ENCODE measurements at places on chromosomes 2 and 18.
A peak's percentile ranks its signal among the peaks of the same experiment; 100 is the strongest.

DNA sequence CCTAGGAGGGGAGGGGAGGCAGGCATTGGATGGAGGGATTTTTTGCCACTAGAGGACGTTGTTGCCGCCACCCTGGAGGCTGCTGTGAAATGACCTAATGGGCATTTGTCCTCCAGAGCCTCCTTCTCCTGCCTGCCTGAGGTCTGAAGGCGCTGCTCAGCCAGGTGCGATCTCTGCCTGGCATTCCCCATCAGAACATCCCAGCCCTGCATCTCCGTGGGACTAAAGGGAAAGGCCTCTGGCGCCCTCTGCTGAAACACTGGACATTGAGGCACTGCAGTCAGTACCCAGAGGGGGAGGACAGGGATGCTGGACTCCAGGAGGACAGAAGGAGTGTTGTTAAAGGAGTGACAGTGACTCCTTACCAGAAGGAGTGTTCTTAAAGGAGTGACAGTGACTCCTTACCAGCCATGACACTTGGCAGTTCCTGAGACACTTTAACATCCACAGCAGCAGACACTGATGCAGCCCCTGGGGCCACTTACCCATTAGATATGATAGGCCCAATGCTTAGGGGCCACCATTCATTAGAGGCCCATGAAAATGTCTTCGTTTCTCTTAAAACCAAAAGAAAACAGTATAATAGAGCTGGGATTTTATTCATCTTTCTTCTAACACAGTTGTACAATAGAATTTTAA, 17.0 kb downstream of the THNSL2 start:
- peak; percentile 47 for DNase-seq

DNA sequence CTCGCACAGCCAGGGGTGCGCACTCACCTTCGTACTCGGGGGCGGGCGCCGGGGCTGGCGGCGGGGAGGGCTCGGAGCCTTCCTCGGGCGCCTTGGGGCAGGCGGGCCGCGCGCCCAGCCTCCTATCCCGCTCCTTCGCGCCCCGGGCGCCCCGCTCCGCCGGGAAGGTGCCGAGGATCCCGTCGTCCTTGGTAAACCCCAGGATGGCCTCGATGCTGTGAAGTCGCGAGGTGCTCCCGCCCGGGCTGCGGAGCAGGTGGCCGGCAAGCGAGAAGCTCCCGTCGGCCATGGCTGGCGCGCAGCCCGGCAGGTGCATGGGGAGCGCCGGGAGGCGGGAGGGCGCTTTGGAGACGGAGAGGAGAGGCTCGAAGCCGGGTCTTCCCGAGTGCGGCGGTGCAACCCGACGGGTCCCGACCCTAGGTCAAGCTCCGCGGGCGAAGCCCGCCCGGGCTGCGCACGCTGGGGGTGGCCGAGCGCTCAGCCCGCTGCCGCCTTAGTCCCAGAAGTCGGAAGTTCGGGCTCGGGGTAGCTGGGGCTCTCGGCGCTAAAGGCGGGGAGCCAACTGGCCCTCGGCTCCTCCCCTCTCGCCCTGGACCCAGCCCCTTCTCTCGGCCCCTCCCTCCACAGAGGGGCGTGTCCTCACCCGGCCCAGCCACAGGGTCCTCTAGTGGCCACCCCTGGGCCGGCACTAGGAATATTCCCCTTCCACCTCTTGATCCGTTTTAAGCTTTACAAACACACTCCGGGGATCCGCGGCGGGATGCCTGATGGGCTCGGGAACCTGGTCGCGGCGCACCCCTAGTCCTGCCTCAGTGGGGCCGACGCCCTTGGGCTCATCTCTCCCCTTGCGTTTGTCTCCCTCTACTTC, at the start of gene RAX:
RAX (minus strand) TSS at position 564 of the 868 bp plus-strand sequence; CDS start at position 316, 248 bp downstream.
- DNase-seq, result peak; percentile 5

DNA sequence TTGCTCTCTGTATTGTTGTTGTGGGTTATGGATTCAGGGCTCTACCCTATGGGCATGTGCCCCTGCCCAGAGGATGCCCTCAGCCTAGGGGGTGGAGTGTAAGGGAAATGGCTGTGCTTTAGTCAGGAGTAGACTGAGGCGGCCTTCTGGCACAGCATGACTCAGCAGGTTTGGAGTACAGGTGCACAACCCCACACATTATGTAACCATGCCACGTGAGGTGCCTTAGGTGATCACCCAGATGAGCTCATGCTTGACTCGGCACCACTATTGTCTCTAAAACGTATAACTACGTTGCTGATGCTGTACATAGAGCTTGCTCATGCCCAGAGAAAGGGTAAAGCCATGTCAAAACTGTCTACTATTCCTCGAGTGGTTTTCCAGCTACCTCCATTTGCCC, 48.3 kb upstream of the ZC3H15 start:
- DNase-seq, result no peak

GRCh38 chr18:75216212-75216910, 5.8 kb downstream of the TSHZ1 start:
- peak; percentile 62 for DNase-seq

DNA sequence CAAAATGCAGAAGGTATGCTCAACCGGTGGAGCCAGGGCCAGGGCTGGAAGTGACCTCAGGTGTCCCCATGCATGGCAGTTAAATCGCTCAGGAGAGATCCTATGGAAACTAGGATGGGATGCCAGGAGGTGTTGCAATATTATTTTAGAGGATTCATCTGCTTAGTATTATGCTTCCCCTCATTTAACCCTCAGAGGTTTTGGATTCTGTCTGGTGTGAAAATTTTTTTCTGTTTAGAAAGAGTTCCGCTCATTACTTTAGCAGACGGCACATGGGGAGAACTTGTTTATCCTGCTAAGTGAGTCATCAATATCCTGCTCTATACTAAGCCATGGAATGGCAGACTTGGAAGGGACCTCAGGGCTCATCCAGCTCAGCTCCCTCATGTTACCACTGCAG, 42.5 kb downstream of the TRIB2 start:
- no peak for DNase-seq

GRCh38 chr2:224546926-224547325, 38.2 kb downstream of the CUL3 start:
- DNase-seq, result no peak

GRCh38 chr2:25567406-25567805, 106.0 kb downstream of the DTNB start:
- DNase-seq, result peak; percentile 78

GRCh38 chr18:73150199-73150598, 282.4 kb upstream of the NETO1 start:
- DNase-seq, result no peak

DNA sequence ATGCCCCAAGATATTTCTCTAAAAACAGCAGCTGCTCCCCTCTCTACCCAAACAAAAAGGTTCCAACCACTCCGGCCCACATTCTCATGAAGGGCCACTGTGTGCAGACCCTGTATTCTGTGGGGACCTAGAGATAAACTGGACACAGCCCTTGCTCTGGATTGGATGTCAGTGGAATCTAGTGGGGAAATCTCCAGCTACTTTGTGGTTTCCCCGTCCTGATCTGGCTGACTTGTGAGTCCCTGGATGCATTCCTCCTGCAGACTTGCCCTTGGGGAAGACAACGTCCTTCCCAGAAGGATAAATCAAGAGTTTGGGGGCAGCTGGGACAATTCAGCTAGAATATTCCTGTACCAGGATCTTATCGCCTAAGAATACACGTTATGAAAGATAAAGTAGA, 151.1 kb downstream of the FSHR start:
- DNase-seq, result no peak

DNA sequence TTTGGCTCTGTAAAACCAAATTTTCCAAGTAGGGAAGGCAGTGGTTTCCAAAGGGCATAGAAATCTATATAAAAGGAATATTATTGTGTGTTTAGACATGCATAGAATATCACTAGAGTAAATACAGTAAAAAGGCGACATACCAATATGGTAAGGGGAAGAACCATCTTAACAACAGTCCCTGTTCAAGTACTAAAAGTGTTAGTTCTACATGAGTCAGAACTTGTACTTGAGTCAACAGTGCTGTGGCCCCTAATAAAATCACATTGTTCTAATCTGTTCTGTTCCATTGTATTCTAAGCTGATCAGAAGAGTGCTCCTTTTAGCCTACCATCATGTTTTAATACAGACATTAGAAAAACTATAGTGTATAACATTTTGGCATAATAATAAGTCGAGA, 36.1 kb upstream of the TNFRSF11A start:
- no peak for DNase-seq

DNA sequence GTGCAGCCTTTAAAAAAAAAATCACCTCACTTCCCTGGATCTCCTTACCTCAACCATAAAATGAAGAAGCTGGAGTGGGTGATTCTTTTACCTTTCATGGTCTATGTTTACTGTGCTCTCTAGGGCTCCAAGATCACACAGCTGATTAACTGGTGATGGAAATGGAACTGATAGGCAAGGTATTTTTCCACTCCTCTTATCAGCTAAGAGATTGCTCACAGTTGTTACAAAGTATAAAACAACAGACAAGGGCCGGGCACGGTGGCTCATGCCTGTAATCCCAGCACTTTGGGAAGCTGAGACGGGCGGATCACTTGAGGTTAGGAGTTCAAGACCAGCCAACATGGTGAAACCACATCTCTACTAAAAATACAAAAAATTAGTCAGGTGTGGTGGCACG, 14.5 kb downstream of the RPS27A start:
- no peak for DNase-seq

GRCh38 chr2:233436191-233436581, 81.9 kb downstream of the DGKD start:
- no peak for DNase-seq

DNA sequence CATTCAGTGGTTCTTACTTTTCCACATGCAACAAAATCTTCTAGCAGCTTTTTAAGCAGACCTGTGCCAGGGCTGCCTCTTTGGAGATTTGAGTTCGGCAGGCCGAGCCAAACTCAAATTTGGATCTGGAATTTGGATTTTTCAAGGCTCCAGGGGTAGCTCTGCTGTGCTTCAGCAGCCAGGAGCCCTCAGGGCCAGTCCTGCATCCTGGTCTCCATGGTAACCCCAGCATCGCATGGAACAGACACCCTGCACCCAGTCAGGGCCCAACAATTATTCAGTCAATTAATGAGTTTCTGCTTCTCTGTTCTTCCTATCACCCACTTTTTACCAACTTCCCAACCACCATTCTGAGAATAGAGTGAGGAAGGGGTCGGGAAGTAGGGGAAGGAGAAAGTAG, 30.0 kb downstream of the EN1 start:
- DNase-seq, result no peak

- DNase-seq, result no peak
Measured at GRCh38 chr2:214365549-214365948, 45.3 kb upstream of the VWC2L start.

DNA sequence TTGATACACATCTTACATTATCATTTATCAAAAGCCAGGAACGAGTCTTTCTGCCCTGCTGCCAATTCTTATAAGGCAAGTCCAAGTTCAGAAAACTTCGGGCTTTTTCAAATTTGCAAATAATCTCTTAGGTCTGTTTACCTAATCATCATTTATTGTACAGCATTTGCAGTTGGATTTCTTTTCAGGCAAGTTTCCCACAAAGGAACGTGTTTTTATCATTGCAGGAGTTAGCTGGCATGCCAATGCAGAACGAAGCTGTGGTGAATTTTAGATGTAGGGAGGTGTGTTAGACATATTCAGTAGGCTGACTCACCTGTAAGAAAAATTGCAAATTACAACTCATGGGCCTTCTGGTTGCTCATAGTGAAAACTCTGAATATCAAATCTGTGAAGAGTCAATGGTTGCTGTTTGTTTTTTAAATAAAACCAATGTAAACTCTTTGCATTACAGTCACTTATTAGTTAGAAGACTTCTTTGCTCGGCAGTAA, 209.6 kb downstream of the SRBD1 start:
- DNase-seq, result no peak

DNA sequence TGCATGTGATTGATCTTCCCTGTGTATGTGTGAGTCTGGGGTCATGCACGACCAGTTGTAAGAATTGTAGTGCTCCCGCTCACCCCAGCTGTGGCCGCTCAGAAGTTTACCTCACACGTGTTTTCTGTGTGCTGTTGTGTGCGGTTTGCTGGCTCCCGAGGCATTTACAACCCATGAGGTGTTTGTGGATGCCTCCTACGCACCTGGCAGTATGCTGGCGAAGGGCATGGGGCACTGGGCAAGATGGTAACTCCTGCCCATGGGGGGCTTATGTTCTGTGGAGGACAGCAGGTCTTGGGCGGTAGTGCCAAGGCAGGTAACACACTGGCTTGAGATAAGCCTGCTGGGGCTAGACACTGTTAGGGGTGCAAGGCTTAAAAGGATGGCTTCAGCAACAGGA, 102.6 kb upstream of the HS6ST1 start:
- DNase-seq, result no peak

DNA sequence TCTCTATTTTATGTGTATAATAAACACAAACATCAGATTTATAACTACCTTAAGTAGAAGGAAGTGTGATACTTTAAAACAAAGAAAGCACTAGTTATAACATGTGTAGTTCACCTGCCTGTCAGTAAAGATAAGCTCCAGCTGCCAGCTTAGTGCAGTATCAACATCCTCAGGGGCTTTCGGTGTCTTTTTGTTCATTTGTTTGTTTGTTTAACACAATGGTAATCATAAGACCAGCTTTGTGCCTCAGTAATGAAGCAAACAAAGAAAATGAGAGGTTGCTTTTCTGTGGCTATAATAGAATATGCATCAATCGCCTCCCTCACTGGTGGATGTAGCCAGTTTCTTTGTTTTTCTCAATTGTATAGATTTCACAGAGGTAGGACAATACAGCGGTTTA, 1499.0 kb upstream of the TMEFF2 start:
- DNase-seq, result no peak

DNA sequence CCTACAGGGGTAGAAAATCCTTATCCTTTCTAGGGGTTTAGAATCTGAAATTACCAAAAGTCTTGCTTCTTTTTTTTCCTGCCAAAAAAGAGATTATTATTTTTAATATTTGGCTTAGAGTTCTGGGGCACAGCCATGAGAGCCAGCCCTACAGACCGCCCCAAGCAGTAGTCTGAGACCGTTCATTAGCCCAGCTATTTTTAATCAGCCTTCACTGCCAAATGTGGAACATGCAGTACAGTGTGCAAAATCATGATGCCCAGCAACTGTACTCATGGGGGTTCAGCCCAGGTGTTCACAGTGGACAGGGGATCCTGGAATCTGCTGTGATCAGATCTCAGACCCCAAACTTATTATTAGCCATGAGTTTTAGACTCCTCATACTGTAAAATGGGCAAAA, 60.4 kb downstream of the GRB14 start:
- DNase-seq, result no peak

DNA sequence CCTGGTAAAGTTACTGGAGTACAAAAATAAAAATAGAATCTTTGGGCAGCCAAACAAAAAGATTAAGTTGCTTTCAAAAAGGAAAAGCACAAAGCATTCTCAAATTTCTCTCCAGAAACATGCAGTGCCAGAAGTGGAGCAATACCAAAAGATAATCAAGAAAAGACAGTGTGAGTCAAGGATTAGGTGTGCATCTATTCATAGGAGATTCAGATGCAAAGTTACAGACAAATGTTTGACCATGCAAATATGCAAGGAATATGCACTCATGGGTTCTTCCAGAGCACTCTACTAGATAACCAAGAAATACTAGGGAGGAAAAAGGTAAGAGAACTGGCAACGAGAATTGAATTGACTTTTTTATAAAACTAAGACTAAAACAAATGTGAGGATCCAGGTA, 51.8 kb upstream of the CDH20 start:
- DNase-seq, result no peak

DNA sequence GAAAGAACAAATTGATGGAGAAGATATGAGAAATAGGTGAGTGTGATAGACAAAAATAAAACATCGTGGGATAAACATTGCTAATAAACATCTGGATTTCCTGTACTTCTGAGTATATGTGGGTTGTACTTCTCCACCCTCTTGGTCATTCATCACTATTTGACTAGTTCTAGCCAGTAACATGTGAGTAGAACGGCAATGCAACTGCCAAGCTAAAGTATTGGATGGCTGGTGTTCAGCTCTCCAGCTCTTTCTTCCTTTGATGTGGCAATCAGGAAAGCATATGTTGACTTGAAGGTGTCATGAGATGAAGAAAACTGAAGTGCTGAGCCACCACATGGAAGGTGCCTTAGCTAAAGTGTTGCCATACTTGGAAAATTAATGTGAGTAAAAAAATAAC, 144.9 kb downstream of the SCG2 start:
- DNase-seq, result no peak

Measured in inflammatory macrophage treated with lipopolysaccharide for 4 hours (primary cell).